ENCODE measurements at places on chromosomes 12 and 14. TPM values are rescaled to one million over a fixed set of nuclear protein-coding genes. Genes with fewer than 3 reads are reported as not detected.

GRCh38 chr12:53287741-53288216 is 7.6 kb upstream of the PFDN5 start:
- H3K27me3 ChIP-seq: no peaks in the 10 kb centered on the region
- no peak overlapping the region for H3K4me3 ChIP-seq
- peak; percentile 81 for DNase-seq
- H3K27ac ChIP-seq: no peak overlapping the region

GRCh38 chr12:6123258-6123657 is 1.2 kb downstream of the VWF start:
- no peak for DNase-seq
- H3K27me3 ChIP-seq: no peaks in the 10 kb centered on the region
- no peaks in the 10 kb centered on the region for H3K4me1 ChIP-seq
- H3K27ac ChIP-seq: peak overlapping the region; percentile 33

- H3K36me3 ChIP-seq: no peaks in the 10 kb centered on the region
- H3K4me3 ChIP-seq: no peak overlapping the region
- no peak overlapping the region for H3K27ac ChIP-seq
- no peak for DNase-seq
These were observed 6.5 kb upstream of the ITPR2 start for GRCh38 chr12:26839512-26839911.

GRCh38 chr14:58198086-58198485 is 1.9 kb upstream of the ACTR10 start:
- H3K36me3 ChIP-seq: no peaks in the 10 kb centered on the region
- DNase-seq: no peak
- no peak overlapping the region for H3K4me3 ChIP-seq
- H3K27ac ChIP-seq: no peak overlapping the region
- no peaks in the 10 kb centered on the region for H3K27me3 ChIP-seq
- H3K4me1 ChIP-seq: peaks cover 15% of the 10 kb centered on the region

DNA sequence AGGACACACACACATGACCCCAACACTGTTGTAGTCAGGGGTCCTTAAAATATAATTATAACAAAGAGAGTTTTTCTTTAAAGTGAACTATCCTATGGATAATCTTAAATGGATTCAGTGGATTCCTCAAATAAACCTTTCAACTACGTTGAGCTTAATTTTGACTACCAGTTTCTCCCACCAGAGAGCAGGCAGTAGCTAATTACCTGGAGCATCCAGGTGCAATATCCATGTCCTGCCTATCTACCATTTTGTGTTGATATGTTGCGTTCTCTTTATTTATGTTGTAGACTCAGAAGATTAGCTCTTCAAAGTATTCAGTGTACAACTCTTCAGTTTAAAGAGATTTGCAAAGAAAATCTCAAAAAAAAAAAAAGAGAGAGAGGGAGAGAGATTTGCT is 127.2 kb upstream of the GZMB start:
- H3K4me3 ChIP-seq: no peak overlapping the region
- no peaks in the 10 kb centered on the region for H3K4me1 ChIP-seq
- no peaks in the 10 kb centered on the region for H3K27me3 ChIP-seq

DNA sequence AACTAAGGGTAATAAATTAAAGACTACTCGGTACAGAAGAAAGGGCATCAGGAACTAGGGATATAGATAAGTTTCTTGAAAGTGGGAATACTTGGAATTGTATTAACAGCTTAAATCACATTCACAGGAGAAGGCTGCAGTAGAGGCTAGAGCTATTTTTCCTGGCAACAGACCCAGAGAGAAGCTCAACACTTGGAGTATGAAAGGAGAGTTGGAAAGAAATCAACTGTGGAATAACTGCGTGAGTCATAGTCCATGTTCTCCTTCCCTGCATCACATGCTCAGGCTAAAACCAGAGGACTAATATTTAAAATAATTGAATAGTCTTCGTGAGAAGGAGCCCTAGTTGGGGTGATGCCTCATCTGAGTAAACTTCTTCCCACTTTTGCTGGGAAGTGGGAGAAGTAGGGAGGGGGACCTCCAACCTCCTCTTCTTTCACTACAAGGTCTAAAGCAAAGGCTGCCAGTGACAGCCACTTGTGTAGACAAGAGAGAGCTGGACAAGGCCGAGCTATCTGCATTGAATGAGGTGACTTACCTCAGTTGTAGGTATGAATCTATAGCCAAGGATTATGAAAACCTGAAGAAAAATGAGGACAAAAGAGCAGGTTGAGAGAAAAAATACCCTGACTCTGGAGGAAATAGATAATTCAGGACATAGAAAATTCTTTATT is 32.7 kb downstream of the DYRK2 start:
- no peak overlapping the region for H3K4me3 ChIP-seq
- no peaks in the 10 kb centered on the region for H3K36me3 ChIP-seq
- H3K27me3 ChIP-seq: no peaks in the 10 kb centered on the region
- peak overlapping the region; percentile 71 for H3K27ac ChIP-seq
- peaks cover 31% of the 10 kb centered on the region for H3K4me1 ChIP-seq

GALC gene
- total RNA-seq: 13.2 TPM

RIMBP2 gene
- 1.4 TPM for total RNA-seq

Measured in sigmoid colon (tissue), 7 donors.